ENCODE measurements at places on chromosomes 12 and 14.

DNA sequence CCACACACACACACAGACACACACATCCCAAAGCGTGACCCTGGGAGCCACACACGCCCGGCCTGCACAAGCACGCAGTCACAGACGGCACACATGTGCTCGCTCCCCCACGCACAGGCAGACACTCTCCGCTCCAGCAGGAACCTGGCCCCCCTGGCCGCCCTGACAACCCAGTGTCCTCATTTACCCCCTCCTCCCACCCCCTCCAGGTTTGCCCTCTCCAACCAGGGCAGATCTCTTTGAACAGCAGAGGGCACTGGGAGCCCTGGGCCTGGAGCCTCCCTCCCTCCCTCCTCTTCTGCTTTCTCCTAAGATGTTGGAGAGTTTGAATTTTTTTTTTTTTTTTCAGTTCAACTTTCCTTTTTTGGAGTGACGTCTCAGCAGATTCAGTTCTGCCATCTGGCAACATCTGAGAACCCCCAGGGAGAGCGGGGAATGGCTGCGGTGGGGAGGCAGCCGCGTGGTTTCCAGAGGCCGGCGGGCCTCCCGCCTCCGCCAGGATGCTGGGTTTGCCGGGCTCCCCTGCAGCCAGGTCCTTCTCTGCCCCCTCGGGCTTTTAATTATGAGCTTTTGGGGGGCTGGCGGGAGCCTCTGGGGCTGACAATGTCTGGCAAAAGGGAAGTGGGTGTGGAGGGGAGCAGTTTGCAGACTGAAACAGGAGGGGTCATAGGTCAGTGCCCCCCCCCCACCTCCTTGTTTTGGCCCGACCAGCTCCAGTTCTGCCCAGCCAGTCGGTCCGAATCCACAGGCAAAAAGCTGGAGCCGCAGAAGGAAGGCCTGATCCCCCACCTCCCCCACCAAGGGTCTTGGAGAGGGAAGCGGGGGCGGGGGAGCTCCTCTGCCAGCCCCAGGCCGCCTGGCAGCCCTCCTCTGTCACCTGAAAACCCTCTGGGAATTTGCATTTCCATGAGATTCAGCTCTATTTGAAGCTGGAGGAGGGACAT lies 1.3 kb upstream of the NCOR2 start:
- peak; percentile 66 for DNase-seq

GRCh38 chr14:90049390-90049789 lies 12.4 kb upstream of the KCNK13 start:
- DNase-seq, result no peak

- no peak for DNase-seq
Observed at GRCh38 chr14:44897845-44898151, 63.9 kb downstream of the KLHL28 start.

DNA sequence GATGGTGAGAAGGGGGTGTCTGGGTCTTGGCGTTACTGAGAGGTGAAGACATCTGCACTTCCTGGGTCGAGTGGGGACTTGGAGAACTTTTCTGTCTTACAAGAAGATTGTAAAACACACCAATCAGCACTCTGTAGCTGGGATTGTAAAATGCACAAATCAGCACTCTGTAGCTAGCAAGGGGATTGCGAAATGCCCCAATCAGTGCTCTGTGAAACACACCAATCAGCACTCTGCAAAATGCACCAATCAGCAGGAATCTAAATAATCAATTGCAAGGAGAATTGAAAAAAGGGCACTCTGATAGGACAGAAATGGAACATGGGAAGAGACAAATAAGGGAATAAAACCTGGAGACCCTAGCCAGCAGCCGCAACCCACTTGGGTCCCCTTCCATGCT lies 376.1 kb upstream of the SFSWAP start:
- no peak for DNase-seq

- DNase-seq, result no peak
Observed at GRCh38 chr12:38528527-38528926, 212.0 kb downstream of the ALG10B start.

GRCh38 chr14:101962503-101962874 lies 1.9 kb upstream of the DYNC1H1 start:
- peak; percentile 75 for DNase-seq

Data from ACHN (cell line).